Stimulated activated CD4-positive, alpha-beta T cell treated with anti-CD3 and anti-CD28 coated beads, TNF-alpha, amount 100 ng/mL, for 48 hours (primary cell): ENCODE measurements at places on chromosomes 13 and 19.

DNA sequence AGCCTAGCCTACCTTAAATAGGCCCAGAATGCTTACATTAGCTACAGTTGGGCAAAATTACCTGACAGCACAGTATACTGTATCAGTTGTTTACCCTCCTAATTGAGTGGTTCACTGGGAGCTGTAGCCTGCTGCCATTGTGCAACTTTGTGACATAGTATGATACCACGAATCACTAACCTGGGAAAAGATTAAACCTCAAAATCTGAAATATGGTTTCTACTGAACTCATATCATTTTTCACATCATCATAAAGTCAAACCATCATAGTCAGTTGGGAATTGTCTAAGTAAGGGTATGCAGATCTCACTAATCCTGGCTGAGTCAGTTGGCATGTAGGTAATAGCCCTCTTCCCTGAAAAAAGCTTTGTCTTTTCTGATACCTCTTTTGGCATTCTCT lies 9.2 kb downstream of the PAN3 start:
- no peak for DNase-seq

- DNase-seq, result no peak
These were observed 8.8 kb downstream of the GRAMD1A start for GRCh38 chr19:35008891-35009341.

- no peak for DNase-seq
These were observed 6.6 kb downstream of the ANKRD10 start for GRCh38 chr13:110907951-110908898.

GRCh38 chr19:15374105-15374651 lies 5.4 kb downstream of the AKAP8 start:
- DNase-seq, result no peak

DNA sequence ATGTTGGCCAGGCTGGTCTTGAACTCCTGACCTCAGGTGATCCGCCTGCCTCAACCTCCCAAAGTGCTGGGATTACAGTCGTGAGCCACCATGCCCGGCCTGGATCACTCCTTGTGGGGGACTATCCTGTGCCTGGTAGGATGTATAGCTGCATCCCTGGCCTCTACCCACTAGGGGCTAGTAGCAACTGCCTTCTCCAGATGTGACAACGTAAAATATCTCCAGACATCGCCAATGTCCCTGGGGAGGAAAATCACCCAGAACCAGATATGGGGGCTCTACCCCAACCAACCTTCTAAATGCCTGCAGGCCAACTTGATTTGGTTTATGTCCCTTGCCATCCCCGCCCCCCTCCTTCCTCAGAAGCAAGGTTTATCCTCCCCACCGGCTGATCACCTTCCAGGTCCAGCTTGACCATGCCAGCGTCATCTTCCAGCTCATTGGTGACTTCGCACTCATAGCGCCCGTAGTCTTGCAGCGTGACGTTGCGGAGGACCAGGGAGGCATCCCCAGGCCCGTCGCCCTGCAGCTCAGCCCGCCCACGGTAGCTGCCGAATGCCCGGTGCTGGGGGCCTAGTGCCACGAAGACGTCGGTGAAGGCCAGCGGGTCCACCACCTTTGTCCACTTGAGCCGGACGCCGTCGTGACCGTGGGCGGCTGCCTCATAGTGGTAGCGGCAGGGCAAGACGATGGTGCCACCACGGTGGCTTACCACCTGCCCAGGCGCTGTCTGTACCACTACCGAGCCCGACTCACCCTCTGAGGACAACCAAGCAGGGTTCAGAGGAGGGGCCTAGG lies 12.5 kb downstream of the TM6SF2 start:
- DNase-seq, result no peak

DNA sequence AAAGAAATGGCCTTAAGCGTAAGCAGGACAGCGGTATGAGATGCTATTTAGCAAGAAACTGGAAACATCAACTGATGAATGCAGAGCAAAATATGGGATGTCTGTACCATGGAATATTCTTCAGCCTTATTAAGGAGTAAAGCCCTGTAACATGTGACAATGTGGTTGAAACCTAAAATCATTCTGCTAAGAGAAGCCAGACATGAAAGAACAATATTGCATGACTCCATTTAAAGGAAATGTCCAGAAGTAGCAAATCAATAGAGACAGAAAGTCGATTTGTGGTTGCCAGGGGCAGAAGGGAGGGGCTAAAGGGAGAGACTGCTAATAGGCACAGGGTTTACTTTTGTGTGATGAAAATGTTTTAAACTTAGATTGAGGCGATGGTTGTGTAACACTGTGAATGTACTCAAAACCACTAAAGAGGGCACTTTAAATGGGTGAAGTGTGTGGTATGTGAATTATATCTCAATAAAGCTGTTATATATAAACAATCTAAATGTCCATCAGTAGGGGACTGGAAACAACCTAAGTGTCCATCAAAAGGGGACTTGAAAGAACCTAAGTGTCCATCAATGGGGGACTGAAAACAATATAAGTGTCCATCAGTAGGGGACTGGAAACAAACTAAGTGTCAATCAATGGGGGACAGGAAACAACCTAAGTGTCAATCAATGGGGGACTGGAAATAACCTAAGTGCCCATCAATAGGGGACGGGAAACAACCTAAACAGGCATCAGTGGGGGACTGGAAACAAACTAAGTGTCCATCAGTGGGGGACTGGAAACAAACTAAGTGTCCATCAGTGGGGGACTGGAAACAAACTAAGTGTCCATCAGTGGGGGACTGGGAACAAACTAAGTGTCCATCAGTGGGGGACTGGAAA lies 45.4 kb downstream of the CCL25 start:
- DNase-seq, result no peak

GRCh38 chr13:110352735-110353134 lies 45.7 kb downstream of the COL4A2 start:
- DNase-seq, result no peak

DNA sequence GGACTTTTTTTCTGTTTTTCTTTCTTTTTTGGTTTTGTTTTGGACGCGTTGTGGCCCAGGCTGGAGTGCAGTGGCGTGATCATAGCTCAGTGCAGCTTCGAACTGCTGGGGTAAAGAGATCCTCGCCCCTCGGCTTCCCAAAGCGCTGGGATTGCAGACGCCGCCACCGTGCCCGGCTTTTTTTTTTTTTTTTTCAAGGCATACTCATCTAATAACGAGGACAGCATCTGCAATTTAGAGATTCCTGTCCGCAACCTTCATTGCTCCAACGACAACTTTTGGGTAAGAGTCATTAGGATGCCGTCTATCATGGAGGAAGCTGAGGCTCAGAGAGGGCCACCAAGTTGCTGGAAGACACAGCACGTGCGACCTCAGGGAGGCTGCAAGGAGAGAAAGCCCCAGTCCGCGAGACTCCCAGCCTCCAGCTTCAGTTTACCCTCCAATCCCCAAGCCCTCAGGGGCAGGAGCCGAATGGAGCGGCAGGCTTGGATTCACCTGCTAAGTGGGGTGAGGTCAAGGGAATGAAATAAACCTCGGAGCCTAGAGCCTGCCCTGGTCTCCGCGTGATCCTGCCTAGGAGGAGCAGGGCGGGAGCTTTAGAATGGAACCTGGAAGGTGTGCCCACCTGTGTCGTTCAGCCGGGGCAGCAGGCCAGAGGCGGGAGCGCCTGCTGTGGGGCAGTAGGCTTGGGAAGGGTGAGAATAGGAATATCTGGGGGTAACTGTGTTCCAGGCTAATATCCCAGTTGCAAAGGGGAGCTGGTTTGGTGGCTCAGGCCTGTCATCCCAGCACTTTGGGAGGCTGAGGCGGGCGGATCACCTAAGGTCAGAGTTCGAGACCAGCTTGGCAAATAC lies 676 bp upstream of the POLRMT start:
- no peak for DNase-seq

DNA sequence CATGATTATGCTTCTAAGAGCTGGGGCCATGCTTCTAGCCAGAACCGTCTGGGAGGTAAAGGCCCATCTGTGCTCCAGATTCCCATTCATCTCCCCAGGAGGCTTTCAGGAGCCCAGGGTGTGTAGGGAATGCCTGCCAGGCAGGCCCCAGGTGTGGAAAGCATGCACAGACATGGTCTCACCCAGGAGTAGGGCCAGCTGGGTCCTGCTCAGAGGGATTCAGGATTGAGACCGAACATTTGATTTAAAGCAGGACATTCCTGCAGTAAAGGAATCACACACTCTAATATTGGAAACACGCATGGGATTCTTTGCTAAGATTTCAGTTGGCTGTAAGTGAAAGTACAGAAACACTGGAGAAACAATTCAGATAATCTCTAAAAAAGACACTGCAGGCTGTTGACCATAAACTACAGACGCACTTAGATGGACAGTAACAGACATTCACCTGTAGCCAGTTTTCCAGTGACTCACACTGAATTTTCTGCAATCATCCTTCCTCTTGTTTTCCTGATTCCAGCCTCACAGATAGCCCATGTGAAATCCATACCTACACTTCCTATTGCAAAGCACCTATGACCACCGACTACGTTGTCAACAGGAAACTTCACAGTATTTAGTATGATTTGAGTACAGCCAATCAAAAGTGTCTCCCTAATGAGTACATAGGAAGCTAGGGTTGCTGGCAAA lies 257.8 kb downstream of the TBC1D4 start:
- DNase-seq, result no peak

- no peak for DNase-seq
These were observed 18.1 kb downstream of the RYR1 start for GRCh38 chr19:38451629-38452028.

GRCh38 chr19:8466018-8466417 lies 21.2 kb downstream of the HNRNPM start:
- no peak for DNase-seq

GRCh38 chr19:43495082-43495481 lies 9.5 kb downstream of the PHLDB3 start:
- DNase-seq, result no peak

DNA sequence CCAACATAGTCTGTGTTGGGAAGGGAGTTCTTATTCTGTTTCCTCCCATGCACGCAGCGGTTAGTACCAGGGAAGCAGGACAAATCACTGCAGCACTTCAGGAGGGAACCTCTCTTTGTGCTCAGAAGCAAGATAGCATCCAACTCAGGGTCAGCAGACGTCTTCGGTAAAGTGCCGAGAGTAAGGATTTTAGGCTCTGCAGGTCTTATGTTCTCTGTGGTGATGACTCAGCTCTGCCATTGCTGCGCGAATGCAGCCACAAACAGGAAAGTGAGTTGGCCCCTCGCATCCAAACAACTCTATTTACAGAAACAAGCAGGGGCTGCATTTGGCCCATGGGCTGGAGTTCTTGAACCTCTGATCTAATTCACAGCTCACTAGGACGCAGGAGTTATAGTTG lies 122.1 kb upstream of the SPATA13 start:
- DNase-seq, result no peak

- no peak for DNase-seq
These were observed 725.6 kb upstream of the SLITRK5 start for GRCh38 chr13:86945584-86945983.

DNA sequence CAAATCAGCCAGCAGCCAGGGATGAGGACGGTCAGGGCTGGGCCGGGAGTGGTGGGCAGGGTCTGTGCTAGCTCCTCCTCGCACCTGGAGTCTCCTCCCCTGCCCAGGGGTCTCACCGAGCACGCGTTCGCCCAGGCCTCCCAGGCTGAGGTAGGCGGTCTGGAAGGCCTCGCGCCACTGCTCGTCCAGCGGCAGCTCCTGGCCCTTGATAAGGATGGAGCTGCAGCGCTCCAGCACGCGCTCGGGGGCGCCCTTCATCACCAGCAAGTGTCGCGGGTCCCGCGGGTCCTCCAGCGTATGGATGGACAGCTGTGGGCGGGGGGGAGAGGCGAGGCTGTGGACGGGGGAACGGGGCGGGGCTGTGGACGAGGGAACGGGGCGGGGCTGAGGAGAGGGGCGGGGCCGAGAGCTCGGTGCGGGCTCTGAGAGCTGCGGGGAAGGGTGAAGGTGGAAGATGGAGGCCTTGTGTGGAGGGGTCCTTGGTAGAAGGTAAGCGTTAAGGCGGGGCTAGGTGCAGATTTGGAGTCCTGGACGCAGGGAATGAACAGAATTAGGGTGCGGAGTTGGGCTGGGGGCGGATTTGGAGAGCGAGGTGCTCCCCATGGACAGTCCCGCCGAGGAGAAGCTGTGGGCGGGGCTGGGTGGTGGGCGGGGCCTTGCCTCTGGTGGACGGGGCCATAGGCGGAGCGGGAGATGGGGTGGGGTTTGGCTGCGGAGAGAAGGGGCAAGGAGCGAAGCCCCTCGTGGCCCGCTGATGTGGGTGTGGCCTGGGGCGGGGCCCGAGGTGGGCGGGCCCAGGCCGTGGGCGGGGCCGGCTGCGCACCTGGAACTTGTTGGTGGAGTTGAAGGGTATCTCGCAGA lies 5.7 kb downstream of the ATP4A start:
- peak; percentile 58 for DNase-seq

DNA sequence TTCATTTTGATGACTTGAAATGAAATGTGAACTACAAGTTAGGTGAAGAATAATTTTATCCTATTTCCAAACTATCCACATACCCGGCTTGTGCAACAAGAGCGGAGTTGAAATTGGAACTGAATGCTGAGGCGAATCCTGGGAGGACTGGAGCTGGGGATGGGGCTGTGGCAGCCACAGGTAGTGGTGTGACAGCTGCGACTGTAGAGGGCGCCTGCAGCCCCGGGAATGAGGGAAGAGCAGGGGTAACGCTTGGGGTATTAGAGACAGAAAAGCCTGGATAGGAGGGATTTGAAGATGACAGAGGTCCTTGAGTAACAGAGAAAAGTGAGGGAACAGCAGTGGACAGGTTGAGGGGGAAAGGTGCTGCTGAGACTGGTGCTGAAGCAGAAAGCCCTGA lies 22.0 kb upstream of the STOML3 start:
- DNase-seq, result no peak

DNA sequence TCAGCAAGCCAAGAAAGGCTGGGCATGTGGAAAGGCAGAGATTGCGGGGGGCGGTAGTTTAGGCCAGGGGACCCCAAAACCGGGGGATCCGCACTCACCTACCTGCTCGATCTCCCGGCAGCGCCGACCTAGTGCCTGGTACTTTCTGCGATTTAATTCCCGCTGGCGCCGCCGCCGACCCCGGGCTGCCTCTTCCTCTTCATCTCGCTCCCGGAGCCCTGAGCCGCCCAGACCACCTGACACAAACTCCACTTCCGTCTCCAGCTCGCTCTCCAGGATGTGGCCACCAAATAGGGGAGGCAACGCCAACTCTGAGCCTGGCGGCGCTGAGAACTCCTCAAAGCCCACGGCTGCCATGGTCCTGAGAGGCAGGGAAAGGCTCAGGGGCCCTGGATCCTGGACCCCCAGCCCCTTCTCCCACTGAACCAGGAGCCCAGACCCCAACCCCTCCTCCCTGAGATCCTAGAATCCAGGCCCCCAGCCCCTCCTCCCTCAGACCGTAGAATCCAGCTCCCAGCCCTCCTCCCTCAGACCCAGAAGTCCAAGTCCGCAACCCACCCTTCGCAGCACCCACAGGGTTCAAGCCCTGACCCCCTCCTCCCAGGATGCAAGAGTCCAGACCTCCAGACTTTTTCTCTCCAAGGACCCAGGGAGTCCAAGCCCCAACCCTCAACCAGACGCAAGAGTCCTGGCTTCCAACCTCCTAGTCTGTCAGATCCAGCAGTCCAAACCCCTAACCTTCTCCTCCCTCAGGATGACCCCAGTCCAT lies 933 bp downstream of the TFPT start:
- no peak for DNase-seq
